NCI-H526 (cell line): ENCODE measurements at places on chromosomes 6 and 20.

DNA sequence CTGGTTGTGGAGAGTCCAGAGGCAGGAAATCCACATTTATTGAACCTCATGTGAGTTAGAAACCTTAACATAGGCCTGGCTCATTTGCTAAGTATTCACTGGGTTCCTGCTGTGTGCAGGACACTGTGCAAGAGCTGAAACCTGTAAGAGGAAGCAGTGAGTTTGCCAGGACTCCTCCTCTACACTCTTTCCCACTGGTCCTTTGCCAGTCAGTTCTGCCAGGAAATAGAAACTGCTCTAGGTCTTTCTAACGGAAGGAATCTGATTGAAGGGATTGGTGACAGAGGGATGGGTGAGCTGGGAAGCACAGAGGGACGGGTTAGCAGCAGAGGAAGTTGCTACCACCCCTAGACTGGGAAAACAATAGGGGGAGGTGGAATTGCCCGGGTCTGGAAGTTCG is 234.2 kb upstream of the ECI2 start:
- DNase-seq: no peak

DNA sequence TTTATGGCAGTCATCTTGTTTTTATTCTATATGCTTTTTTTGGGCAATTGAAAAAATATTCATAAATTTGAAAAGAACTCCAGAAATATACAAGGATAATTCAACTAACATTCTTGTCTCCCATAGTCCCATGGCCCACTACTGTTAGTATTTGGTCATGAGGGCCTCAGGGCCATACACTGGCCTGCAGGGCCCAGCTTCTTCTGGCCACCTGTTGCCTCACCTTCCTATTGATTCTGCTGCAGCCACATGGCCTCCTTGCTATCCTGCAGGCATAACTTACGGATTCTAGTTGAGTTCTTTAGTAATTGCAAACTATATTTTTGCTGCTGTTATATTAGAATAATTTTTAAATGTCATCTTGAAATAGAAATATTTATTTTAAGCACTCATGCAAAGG is 72.6 kb downstream of the SCAND1 start:
- DNase-seq: no peak

DNA sequence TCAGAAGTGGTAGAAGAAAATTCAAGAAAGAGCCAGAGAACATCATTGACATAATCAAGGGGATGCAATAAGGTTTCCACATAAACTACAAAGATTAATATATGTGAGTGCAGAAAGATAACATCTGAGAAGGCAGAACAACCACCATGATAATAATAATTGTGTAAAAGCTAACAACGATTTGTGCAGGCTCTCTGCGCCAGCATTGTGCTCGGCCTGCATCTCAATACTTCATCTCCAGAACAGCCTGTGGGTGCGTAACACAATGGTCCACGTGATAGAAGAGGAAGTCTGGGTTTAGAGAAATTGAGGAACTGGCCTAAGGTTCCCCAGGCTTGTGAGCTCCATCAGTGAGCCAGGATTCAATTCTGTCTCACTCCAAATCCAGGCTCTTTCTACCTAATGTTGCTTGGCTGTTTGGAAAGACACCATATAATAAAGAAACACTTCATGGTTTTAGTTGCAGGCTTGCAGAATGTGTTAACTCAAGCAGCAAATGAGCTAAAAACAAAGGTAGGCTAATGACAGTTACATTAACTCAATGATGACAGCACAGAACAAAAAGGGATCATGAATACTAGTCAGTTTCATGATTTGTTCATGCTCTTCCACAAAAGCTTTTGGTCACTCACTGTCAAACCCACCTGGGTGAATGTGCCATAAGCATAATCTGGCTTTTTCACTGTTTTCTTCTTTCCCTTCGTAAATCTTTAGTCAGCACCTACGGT is 71.2 kb downstream of the LY86 start:
- no peak for DNase-seq

DNA sequence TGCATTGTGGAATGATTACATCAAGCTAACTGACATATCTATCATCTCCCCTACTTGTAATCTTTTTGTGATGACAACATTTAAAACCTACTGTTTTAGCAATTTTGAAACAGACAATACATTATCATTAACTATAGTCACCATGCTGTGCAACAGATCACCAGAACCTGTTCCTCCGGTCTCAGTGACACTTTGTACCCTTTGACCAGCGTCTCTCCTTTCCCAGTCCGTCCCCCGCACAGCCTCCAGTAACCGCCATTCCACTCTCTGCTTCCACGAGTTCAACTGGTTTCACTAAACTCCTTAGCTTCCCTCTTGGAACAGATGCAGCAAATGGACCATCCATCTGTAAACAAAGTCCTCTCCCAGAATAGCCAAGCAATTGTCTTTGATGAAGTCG is 21.8 kb downstream of the LRP11 start:
- no peak for DNase-seq
